ENCODE measurements at places on chromosomes 2 and 18. TPM values are rescaled to one million over a fixed set of nuclear protein-coding genes. Genes with fewer than 3 reads are reported as not detected.

DNA sequence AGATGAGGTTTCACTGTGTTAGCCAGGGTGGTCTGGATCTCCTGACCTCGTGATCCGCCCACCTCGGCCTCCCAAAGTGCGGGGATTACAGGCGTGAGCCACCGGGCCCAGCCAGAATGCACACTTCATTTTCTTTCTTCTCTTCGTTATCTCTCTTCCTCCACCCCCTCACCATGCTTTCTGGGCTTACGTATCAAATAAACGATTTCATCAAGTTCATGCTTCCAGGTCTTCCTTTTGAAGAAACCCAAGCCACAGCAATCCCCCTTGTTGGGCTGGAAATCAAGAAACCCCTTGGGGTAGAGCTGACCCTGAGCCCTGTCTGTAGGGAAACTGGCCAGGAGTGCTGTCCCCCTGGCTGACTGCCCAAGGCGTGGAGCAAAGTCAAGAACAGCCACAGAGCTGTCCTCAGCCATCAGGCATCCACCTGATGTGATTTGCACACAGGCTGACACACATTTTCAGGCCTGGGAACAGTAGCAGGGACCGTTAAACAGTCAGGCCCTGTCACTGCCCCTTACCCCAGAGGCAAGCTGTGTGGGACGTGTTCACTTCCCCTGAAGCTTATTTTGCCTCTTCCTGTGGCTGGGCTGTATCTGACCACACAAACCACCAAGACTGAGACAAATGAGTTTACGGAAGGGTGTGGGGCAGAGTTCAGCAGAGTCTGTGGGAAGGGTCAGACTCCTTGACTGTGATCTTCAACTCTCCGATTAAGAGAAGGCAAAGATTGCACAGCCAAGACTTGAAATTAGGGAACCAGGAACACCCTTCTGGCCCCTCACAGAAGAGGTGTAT, 15.1 kb upstream of the NMUR1 start:
- DNase-seq, result peak; percentile 8

DNA sequence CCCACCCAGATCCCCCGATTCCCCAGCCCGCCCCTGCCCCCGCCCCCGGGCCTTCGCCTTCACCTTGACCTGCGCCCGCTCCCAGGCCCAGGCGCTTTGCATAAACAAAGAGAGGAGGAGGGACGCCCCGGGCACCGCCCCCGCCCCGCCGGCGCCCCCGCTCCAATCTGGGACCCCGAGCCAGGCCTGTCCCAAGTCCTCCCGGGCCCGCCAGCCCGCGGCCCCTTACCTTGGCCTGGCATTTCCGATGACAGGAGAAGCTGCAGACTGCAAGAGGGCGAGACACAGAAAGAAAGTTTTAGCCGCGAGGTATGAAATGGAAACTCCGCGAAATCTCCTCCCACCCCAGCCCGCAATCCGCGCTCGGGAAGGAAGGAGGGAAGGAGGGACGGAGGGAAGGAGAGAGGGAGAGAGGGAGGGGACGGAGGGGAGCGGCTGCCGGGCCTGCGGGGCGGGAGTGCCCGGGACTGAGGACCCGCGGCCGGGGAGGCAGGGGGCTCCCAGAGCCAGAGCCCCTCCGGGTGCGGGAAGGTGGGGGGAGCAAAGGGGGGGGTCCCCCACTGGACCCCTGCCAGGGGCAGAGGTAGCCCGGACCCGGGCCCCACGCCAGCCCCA, 24.2 kb downstream of the TNS1 start:
- peak; percentile 61 for DNase-seq

- DNase-seq, result no peak
Observed at GRCh38 chr2:110777531-110778311, 45.3 kb downstream of the ACOXL start.

GRCh38 chr2:154952346-154952980, 254.0 kb downstream of the KCNJ3 start:
- DNase-seq, result no peak

- no peak for DNase-seq
Observed at GRCh38 chr2:38514603-38515154, 88.0 kb downstream of the HNRNPLL start.

Gene MRPL44
- 18.4 TPM for total RNA-seq

DNA sequence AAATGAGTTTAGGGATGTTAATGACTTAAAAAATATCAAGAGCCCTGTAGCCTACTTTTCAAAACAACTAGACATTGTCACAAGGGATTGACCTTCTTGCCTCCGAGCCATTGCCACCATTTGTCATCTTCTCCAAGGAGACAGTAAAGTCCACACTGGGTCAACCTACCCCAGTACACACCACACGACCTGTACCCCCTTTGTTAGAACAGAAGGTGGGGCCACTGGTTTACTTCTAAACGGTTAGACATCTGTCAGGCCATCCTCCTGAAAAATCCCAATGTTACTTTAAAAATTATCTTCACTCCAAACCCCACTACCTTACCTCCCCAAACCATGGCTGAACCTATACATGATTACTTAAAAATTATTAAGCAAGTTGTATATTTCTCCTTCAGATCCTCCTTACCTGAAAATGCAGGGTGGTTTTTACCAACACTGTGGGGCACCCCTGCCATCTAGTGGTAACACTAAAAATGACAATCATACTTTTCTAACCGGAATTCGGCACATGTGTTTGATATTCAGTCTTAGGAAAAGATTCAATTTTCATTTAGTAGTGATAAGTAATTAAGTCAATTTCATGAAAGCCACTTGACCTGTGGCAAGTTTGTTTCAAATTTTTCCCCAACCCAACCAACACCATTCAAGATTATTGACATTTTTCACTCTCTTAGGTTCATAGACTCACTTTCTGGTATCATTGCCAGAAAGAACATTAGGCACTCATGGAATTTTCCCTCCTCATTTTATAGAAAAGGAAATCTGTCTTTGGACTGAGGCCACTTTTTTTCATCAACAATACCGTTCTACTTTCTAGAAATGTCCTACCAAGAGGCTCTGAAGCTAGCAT, 265.3 kb upstream of the PKDCC start:
- peak; percentile 10 for DNase-seq

- no peak for DNase-seq
Observed at GRCh38 chr18:45670281-45670962, 53.6 kb upstream of the SLC14A1 start.

DNA sequence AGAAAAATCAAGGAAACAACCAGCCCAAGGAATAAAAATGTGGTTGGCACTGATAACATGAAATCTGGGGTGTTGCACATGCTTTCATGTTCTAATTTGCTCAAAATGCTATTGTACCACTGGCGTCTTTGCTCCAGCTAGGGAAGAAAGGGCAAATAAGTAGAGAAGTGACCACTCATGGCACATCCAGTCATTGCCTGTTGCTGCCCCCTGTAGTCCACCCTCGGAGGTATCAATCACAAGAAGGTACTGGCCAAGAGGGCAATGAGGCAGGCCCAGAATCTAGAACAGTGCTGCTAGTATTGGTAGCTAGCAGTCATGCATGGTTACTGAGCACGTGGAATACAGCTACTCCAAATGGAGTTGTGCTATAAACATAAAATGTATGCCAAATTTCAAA, 213.4 kb downstream of the CDCA7 start:
- DNase-seq, result peak; percentile 16

DNA sequence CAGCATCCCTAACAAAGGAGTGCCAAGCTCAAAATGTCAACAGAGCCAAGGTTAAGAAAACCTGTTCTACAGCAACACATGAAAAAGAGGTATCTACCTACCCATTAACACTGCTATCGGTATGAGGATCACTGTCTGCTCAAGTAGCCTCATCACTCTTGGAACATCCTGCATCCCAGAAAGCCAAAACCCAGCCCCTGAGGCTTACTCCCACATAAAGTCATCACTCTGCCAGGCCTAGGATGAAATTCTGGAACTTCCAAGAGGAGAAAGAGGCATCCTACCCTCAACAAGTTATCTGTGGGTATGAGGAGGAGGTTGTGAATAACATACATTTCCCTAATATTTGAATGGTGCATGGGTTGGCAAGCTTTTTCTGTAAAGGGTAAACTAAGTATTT, 25.5 kb downstream of the CDH2 start:
- no peak for DNase-seq

Gene MC2R
- not detected for total RNA-seq

DNA sequence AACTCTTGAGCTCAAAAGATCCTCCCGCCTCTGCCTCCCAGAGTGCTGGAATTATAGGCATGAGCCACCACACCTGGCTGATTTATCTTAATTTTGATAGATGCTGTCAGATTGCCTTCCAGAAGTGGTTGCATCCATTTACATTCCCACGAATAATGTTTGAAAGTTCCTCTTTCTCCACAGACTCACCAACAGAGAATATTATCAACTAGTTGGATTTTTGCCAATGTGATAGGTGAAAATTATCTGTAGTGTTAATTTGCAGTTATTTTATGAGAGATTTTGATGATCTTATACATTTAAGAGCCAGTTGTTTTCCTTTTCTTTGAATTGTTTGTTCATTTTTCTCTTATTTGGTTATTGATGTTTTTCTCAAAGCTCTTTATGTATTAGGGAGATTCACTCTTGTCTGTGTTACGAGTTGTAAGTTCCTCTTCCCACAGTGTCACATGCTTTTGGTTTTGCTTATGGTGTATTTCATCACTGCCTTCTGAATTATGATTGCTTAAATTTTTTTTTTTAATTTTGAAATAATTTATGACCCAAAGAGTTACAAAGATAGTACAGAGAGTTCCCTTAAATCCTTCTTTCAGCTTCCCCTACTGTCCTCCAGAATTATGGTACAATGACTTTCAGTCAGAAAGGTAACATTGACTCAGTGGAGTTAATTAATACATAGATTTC, 20.7 kb upstream of the NT5DC4 start:
- DNase-seq, result no peak

DNA sequence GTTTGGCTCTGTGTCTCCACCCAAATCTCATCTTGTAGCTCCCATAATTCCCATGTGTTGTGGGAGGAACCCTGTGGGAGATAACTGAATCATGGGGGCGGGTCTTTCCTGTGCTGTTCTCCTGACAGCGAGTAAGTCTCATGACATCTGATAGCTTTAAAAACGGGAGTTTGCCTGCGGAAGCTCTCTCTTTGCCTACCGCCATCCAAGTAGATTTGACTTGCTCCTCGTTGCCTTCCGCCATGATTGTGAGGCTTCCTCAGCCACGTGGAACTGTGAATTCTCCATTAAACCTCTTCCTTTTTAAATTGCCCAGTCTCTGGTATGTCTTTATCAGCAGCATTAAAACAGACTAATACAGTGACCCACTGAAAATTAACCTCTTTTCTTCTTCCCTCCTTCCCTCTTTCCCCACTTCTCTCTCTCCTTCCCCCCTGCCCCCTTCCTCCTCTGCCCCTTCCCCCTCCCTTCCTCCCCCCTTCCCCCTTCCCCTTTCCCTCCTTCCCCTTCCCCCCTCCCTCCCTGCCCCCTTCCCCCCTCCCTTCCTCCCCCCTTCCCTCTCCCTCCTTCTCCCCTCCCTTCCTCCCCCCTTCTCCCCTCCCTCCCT, 818.8 kb downstream of the SLC4A3 start:
- no peak for DNase-seq

- DNase-seq, result no peak
Observed at GRCh38 chr2:204261846-204262245, 283.4 kb upstream of the PARD3B start.

Gene TCF23
- not detected for total RNA-seq

- DNase-seq, result no peak
Observed at GRCh38 chr2:179636100-179636980, 225.1 kb downstream of the ZNF385B start.

Gene C2orf92
- total RNA-seq, result 9.8 TPM

DNA sequence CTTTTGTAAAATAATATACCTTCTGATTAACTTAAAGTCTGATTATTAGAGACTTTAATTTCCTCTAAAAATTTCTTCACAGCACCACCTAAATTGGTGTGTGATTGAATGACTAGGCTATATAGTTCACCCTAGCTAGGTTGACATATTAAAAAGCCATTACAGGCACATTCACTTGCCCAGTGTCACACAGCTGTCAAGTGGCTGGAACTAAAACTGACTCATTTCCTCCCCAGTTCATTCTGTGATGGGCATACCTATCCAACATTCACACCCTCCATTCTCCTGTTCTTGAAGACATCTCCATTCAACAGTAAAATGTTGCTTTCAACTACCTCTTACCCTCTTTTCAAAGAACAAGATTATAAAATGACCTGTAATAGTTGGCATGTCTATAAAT, 334.5 kb downstream of the ARHGAP15 start:
- DNase-seq, result no peak

DNA sequence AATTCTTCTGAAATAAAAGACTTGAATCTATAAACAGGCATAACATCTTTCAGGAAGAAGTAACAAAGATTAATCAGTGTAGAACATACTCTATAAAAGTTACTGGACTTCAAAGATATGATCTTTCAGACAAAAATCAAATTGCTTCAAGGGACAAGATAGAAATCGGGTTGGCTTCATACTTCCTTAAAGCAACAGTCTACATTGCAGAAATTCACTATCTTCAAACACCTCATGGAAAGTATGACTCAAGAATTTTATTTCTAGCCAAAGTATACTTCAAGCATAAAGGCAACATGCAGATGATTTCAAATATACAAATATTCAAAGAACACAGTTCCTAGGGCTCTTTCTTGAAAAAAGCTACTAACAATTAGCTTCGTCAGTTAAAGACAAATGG, 240.7 kb downstream of the SRBD1 start:
- no peak for DNase-seq

Gene RAD51AP2
- total RNA-seq, result not detected

- no peak for DNase-seq
Observed at GRCh38 chr2:179250095-179250494, 14.5 kb downstream of the SESTD1 start.

GRCh38 chr2:96345438-96345837, 9.9 kb downstream of the NCAPH start:
- DNase-seq, result no peak

DNA sequence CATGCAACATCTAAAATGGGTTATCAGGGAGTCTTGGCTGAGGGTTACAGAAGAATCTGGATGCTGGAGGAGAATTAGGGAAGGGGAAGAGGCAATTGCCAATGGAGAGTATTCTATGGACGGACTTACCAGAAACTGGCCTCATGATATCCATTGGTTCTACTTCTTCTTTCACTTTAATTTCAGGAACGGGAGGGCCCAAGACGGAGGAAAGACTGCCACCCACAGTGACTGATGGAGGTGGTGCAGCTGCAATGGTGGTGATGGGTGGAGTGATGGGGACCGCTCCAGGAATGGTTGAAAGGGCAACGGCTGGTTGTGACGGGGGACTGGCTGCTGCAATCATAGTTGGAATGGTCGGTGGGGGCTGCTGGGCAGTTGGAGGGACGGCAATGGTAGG, 69.1 kb upstream of the AMMECR1L start:
- no peak for DNase-seq

DNA sequence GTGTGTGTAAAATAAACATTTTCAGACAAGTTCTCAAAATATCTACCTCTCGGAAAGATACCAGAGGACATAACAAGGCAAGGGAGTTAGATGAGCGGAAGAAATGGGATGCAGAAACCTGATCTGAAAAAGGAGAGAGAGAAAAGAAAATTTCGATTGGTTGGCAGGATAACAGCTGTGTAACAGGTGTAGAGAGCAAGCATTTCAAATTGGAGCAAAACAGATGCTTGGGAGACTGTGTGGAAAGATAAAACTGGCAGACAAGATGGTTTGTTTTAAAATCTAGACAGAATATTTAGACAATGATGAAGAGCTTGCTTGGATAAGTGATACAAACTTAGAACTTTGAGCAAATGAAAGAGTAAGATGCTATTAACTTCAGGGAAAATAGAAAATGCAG, 20.2 kb downstream of the CHST9 start:
- no peak for DNase-seq

- DNase-seq, result no peak
Observed at GRCh38 chr2:188414411-188414810, 122.7 kb downstream of the GULP1 start.

Gene ANKRD30B
- not detected for total RNA-seq

All from thyroid gland (tissue), 4 donors.